ENCODE measurements at places on chromosomes 6 and 20.

DNA sequence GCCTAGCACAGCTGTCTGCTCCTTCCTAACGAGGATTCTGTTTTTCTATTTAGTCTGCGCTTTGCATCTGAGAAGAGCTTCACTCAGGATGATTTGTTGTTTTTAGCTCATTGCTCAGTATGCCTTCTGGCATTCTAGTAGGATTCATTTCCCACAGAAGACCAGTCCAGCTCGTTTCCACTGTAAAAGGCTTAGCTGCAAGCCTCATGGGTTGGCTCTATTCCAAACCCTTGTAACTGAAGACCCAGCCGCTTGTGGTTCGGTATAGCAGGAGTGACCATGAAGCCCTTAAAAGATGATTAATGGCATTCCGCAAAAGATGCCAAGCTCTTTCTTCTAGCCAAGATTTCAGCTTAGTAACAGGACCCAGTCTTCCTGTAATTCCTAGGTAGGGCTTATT, 7.2 kb downstream of the ADGRF1 start:
- no peak for DNase-seq

DNA sequence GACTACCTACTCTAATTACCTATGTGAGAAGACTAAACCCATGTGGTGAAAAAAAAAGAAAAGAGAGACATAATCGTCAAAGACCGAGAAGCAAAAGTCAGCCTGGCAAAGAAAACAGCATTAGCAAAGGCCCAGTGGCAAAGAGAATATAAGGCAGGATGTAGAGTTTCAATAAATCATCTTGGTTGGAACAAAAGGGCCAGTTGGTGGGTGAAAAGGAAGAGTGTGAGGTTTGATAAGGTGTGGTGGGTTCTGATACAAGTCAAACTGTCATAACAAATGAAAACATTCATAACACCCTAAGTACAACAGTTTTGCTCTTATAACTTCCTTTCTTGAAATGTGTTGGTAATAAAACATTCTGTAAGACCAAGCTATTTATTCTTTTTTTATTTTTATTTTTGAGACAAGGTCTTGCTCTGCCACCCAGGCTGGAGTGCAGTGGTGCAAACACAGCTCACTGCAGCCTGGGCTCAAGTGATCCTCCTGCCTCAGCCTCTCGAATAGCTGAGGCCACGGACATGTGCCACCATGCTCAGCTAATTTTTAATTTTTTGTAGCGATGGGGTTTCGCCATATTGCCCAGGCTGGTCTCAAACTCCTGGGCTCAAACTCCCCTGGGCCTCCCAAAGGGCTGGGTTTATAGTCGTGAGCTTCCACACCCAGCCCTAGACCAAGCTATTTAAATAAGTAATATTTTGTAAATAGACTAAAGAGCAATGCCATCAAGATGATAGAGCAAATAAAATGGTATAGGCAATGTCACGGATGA, 18.9 kb upstream of the GTF3C6 start:
- DNase-seq: no peak

DNA sequence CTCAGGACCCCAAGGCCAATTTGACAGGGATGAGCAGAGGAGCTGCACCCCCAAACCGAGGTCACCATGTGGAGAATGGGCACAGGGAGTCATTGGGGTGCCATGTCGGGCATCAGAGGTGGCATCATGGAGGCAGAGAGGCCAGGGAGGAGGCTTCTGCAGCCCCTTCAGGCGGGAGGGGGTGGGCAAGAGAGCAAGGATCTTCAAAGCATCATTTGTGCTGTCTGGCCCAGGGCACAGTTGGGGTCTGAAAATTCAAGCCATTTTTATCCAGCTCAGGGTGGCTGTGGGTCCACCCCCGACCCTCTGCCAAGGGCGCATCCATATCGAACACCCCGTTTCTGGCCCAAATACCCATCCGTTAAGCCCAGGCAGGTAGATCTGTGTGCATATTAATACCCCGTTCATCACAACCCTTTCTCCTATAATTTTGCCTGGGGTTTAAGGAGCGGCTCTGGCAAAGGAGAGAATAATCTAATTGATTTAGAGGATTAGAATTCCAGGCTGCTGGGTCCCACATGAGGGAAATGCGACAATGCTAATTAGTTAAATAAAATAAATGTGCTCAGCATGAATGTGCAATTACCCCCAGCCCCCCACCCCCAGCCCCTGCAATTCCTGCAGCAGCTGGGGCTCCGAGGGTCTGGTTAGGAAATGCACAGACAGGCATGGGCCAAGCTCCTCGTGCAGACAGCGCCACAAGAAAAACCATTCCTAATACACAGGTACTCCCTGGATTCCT, 31.9 kb downstream of the VSTM2L start:
- no peak for DNase-seq

GRCh38 chr6:17031961-17032360, 69.9 kb upstream of the STMND1 start:
- DNase-seq: no peak

All from amygdala (tissue), 56 donors.